ENCODE measurements at places on chromosomes 13 and 19.
A peak's percentile ranks its signal among the peaks of the same experiment; 100 is the strongest.

GRCh38 chr13:44068737-44069136 lies 189.0 kb downstream of the LACC1 start:
- DNase-seq, result peak; percentile 34

GRCh38 chr13:33262594-33262993 lies 23.0 kb downstream of the STARD13 start:
- no peak for DNase-seq

- DNase-seq, result peak; percentile 47
Measured at GRCh38 chr19:17966550-17967256, at the start of gene KCNN1. KCNN1 (plus strand) TSS chr19:17967107; CDS start chr19:17973889, 6,782 bp downstream.

- peak; percentile 65 for DNase-seq
Measured at GRCh38 chr13:66424422-66424821, 805.7 kb downstream of the PCDH9 start.

DNA sequence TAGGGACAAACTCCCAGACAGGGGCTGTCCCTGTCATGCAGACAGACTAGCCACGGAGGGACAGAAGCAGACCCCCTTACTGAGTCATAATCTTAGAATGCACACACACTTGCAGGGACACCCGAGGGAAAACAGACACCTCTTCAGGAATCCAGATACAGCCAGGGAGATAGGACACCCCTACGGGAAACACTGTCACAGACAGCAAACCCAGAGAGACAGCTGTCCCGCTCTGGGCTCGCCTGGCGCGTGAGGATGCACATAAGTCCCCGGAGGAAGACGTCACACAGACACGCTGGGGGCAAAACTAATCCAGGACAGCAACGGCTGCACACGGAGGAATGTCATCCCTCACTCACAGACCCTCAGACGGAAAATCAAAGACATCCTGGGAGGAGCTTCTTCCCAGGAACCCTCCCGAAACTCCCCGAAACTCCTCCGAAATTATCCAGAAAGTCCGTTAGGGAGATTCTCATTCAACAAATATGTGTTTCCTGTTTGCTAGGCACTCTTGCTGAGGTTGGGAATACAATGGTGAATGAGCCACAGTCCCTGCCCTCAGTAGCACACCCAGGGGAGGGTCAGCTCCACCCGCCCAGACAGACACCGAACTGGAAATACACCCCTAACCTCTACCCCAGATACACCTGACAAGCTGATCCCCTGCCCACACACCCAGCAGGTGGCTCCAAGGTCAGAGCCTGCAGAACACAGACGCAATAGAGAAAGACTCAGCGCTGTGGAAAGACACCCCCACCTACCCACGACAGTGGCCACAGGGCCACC lies 15.2 kb upstream of the TOMM40 start:
- DNase-seq, result no peak

DNA sequence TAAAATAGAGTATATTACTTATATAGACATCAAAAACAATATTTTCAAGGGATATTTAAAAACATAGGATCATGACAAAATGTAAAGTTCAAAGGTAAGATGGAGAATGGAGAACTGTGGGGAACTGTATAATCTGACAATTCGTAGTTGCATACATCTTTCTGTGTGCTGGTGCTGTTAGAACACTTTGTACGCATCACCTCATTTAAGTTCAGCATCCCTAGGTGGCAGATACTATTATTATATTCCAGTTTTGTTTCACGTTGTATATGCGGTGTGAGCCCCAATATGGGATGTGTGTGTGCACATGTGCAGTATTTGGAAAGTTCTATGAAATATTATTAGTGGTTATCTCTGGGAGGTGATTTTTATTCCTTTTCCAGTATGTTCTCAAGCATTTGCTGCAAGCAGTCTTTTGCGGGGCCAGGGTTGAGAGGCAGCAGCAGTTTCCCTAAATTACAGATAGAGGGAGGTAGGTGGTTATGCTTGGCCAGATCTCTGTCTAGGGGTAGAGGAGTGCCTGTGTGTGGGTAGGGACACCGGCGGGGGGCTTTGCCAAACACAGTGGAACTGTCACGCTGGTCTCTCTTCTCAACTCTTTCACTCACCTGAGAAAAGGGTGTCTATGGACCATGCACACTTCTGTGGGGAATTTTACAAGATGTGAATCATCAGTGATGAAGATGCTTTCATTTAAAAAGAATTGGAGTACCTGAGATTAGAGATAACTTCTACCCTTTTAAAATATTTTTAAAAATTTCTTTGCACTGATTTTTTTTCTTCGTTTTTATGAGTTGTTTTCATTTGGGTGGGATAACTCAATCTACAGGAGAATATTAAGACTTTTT lies 55.6 kb upstream of the ALOX5AP start:
- peak; percentile 48 for DNase-seq

DNA sequence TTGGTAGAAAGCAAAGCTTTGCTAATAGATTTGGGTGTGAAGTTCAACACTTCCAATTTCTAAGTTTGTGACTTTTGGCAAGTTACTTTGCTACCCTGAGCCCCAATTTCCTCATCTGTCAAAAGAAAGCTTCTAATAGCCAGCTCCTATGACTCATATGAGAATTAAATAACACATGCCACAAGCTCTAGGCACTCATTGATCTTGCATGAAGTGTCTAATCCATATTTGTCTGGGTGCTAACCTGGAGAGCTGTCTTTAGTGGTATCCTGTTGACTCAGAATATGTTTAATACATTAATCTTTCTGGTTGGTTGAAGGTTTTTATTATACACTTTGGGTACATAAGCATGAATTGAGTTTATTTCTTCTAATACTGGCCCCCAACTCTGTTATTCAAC lies 188.8 kb downstream of the POSTN start:
- no peak for DNase-seq

DNA sequence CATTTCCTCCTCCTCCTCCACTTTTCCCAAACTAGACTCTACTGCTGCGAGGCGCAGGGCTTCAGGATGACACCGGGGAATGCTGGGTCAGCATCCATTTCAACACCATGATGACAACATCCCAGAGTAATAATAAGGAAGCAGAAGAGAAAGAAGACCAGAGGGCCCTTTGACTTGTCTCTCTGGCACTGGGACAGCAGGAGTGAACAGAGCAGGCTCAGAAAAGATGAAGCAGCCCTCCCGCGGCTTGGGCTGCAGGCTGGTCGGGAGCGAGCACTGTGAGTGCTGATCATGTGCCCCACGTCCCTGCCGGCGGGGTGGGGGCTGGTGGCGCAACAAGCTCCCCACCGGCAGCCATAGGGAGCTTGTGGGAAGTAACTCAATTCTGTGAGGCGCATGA lies 30.5 kb downstream of the RANBP3 start:
- DNase-seq, result peak; percentile 81

- DNase-seq, result no peak
Measured at GRCh38 chr13:49342454-49342853, 94.7 kb downstream of the CDADC1 start.

- DNase-seq, result no peak
Measured at GRCh38 chr19:19192910-19193423, 909 bp downstream of the RFXANK start.

DNA sequence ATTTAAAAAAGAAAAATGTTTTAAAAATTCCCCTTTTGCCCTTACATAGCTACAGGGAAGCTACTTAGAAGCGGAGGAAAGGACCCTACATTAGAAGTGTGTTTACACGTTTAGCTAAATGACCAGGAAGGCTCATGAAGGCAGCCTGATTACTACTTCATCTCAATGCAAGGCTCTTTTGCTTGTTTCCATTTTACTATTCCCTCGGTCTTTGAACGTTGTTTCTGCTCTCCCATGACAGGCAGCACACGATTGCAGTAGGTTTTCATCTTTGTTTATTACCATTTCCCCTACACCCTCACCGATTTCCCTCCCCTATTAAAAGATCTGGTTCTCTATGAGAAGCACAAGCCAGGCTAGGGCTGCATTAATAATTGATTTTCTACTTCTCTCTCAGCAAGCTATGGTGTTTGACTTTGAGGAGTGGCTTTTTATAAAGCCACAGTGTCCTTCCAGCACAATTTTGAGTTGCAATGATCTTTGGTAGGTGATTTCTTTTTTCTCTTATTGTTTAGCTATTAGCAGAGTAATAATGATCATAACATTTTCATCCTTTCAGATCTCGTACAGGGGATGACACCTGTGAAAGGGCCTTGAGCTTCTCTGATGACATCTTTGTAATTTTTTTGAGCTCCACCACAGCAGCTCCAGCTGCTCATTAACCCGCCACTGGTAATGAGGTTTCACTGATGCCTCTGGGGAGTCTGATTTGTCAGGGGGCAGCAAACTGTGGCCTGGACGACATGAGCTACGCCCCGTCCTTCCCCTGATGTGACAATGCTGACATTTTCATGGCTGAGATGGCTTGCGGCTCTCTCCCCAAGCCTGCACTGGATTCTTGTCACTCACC lies 670.3 kb downstream of the UQCRFS1 start:
- no peak for DNase-seq

DNA sequence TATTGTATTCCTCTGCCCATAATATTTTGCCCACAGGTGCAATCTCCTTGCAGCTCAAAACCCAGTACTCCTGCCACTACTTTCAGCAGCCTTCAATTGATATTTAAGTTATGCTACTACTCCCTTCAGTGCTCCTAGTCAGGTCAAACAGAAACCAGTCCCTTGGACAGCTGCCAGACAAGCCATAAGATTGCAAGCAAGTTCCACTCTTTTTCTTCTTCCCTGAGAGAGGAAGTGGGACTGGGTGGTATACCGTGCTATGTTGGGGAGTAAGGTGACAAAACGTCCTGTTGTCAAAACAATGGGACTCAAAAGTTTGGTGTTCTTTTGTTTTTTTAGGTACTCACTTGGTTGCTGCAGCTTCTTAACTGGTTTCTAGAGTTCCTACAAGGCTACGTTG lies 63.1 kb upstream of the FRY start:
- peak; percentile 48 for DNase-seq

DNA sequence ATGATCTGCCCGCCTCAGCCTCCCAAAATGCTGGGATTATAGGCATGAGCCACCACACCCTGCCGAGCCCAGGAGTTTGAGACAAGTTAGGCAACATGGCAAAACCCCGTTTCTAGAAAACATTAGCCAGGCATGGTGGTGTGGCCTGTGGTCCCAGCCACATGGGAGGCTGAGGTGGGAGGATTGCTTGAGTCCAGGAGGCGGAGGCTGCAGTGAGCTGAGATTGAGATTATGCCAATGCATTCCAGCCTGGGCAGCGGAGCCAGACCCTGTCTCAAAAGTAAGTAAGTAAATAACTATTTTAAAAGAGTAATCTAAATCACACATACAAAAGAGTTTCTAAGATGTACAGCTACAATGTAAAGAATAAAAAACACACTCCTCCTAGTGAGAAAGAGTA lies 41.9 kb downstream of the SKA3 start:
- no peak for DNase-seq

DNA sequence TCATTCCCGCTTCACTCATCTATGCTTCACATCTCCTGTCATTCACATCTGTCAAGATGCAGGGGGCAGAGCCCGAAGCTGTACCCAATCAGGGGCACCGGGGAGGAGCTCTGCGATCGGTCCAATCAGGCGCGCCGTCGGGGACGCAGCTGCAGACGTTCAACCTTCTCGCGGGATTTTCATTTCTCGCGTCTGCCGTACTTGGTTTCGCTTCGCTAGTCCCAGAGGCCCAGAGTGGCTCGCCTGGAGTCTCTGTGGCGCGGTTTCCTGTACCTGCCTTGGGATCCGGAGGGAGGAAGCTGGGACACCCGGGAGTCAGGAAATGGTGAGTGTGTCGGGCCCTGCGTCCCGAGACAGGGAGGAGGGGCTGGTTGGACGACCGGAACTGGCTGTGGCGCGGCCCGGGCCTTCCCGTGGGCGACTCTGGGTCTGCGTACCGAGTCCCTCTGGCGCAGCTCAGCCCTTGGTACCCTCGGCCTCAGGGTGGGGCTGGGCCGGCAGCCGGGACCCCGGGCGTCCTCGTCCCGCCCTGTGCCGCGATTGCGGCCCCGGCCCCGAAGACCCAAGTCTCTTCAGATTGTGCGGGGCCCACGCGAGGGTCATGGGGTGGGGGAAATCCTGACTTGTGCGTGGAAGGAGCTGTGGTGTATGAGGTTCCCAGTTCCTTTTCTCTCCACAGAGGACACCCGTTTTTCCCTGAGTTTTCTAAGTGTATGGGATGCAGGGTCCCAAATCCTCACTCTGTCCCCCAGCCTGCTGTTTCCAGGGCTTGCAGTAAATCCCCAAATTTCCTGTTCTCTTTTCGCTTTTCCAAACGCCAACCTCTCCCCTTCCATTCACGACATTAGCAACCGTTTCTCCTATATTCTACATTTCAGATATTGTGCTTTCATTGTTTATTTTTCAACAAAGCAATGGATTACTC lies at the start of gene ZNF136:
Gene ZNF136 (plus strand): TSS at position 215 of the 925 bp plus-strand sequence. CDS start 108 bp downstream, at position 323.
- peak; percentile 98 for DNase-seq

- DNase-seq, result no peak
Measured at GRCh38 chr13:48258002-48258401, 25.0 kb downstream of the ITM2B start.

DNA sequence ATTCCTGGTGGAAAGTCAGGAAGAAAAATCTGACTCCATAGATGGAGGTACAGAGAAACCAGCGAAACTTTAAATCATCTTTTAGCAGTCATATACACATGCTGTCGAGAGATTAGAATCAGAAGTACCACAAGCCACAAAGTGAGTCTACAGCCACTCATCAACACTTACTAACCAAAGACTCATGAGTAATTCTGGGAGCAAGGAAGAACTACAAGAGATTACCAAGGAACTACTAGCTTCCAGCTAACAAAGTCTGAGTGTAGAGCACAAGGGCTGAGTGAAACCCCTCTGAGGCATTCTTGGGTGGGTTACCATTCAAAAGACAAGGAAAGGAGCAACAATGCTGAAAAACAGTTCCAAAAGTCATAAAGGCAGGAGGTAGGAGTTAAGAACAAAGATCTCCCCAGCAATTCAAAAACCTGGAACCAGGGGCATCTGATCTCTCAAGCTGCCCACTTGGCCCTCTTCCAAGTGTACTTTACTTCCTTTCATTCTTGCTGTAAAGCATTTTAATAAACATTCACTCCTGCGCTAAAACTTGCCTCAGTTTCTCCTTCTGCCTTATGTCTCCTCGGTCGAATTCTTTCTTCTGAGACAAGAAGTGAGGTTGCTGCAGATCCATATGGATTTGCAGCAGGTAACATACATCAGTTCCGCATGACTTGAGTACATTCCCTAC lies 13.0 kb downstream of the RBM26 start:
- DNase-seq, result no peak

DNA sequence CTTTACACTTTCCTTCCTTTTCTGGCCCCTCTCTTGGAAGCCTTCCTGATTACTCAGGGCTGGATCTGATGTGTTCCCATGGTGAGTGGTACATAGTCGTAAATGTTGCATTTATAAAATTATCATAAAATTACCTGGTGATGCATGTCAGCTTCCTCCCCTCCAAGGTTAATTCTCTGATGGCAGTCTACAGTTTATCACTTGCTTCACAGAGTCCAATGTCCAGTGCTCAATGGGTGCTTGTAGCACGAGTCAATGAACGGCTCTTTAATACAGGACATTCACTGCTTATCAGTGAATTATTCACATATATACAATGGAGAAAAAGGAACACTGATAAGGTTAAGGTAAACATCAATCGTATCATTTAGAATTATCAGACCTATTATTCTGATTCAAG lies 27.0 kb upstream of the OXGR1 start:
- no peak for DNase-seq

GRCh38 chr13:44305917-44306370 lies 67.7 kb upstream of the SERP2 start:
- no peak for DNase-seq

GRCh38 chr19:3054265-3054971 lies 7.9 kb downstream of the TLE5 start:
- DNase-seq, result no peak

GRCh38 chr13:64311112-64311511 lies 2895.5 kb upstream of the PCDH20 start:
- DNase-seq, result no peak

- DNase-seq, result no peak
Measured at GRCh38 chr13:33541962-33542308, 256.4 kb upstream of the STARD13 start.

GRCh38 chr13:30882026-30882850 lies 23.8 kb upstream of the MEDAG start:
- DNase-seq, result peak; percentile 77

GRCh38 chr13:110503037-110503901 lies 58.3 kb downstream of the RAB20 start:
- no peak for DNase-seq

Data from muscle of leg (tissue), 16 donors.